Foreskin fibroblast (primary cell): ENCODE measurements at places on chromosomes 11 and 22.

DNA sequence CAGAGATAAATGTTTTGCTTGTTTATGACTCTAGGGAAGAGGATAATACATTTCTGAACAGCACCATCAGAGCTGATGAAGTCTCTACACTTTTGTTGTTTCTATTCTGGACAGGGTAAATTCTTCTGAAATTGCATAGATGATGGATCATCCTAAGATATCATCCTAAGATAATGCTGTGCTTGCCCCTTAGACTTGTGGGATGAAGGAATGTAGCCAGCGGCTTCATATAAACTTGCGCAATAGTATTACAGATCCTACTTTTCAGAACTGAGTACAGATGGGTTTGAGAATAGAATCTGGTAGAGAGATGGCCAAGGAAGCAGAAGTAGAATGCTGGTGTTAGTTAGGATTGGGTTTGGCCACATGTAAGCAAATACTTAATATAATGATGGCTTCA, 61.0 kb downstream of the NCAM1 start:
- DNase-seq, result peak; percentile 2

GRCh38 chr11:43282607-43283440, 29.0 kb upstream of the API5 start:
- DNase-seq, result peak; percentile 55

DNA sequence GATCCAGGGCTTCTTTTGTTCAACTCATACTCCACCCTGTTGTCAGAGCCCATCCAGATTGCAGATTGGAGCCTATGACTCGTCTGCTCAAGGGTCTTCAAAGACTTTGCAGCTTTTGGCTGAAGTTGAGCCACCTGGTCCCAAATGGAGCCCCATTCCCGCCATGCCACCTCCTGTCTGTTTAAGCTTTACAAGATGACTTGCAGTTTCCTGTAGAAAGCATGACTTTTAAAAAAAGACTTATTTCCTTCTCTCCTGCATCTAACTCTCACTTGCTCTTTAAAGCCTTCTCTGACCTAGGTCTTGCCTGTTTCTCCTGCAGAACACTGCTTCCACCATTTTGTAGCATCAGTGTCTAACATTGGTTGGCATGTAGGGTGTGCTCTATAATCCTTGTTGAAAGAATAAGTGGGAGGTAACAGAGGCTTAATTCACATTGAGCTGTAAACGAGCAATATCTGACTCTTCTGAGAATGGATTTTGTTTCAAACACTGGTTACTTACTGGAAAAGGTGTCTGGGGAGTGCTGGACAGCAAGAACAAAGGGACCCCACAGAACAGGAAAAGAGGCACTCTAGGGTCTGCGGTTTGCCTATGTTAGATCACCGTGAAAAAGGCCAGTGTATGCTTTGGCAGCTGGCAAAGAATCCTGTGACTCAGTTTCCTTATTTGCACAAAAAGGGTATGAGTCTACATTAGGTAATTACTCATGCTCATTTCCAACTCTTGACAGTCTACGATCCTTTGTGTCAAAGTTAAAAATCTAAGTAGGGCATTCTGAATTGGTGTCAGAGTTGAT, 30.3 kb downstream of the NF2 start:
- DNase-seq, result no peak

GRCh38 chr11:7630002-7630401, 43.3 kb downstream of the CYB5R2 start:
- peak; percentile 55 for DNase-seq

DNA sequence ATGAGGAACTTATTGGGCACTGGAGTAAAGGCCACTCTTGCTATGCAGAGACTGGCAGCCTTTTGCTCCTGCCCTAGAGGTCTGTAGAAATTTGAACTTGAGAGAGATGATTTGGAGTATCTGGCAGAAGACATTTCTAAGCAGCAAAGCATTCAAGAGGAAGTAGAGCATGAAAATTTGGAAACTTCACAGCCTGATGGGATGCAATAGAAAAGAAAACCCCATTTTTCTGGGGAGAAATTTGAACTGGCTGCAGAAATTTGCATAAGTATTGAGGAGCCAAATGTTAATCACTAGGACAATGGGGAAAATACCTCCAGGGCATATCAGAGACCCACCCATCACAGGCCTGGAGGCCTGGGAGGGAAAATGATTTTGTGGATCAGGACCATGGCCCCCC, 29.9 kb upstream of the CD44 start:
- DNase-seq, result no peak
